Stimulated activated CD8-positive, alpha-beta memory T cell treated with anti-CD3 and anti-CD28 coated beads, Interleukin-15, amount 100 ng/mL, for 1 hour (primary cell): ENCODE measurements at places on chromosomes 2 and 18.

DNA sequence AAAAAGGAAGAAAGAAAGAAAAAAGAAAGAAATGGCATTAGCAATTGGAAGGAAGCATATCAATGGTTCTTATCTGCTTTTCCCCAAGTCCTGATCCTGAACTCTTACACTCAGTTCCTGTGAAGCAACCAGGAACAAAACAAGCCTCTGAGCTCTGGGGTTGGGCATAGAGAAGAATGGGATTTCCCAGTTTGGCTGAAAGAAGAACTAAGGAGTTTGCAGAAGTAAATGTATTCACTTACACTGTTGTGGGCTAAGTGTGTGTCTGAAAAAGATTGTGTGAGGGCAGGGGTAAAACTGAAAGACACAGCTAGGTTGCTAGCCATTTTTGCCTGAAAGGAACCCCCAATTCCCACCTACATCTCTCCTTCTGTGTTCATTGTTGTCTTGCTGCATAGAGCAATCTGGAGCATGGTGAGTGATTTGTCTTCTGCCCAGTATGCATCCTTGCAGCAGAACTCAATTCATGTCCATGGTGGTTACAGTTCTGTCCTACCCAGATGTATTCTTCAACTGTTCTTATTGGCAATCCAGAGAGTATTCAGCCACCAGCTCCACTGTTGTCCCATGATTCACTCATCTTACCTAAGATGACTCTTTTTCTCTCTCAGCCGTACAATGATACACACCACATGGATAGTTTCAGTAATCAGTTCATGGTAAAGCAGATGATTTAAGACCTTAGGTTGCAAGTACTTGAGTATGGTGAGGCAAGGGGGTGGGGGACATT is 348.7 kb downstream of the ARHGAP15 start:
- DNase-seq = no peak

GRCh38 chr18:76491776-76492668 is 3.0 kb downstream of the ZNF516 start:
- DNase-seq = no peak

DNA sequence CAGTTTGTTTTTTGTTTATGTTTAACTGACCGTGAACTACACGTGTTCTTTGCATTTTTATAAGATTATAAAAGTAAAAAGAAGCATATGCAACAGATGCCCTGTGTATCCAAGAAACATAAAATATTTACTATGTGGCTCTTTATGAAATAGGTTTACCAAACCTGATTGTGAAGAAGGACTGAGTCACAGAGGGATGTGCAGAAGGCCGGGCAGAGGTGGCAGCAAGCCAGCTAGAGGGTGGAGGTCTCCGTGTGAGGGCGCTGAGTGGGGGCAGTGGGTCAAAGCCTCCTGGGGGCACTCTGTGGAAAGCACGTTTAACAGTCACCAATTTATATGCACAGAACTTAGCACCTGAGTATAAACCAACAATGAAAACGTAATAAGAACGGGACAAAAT is 97.2 kb downstream of the TMEM18 start:
- no peak for DNase-seq

DNA sequence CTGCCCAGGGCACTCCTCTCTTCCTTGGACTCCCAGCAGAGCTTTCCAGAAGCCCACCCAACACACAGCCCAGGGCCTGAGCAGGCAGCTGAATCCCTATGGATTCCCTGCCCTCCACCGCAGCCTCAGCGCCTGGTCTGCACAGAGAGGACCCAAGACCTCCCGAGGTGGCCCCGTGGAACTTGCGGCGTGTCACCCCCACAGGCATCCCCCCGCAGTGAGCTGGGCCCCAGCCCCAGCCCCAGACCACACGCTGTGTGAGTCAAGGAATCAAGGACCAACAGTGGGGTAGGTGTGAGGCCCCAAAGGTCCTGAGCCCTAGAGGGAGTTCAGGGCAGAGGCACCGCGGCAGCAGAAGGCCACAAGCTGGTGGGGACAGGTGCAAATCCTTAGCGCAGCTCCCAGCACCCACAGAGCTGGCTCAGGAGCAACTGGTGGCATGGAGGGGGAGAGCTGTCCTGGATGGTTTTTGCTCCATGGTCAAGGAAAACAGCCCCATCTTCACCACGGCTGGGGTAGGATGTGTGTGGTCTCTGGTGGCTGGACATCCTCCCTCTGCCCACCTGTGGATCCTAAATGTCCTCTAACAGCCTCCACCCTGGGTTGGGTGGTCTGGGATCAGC is 8.5 kb downstream of the HS6ST1 start:
- no peak for DNase-seq

GRCh38 chr2:137250401-137250800 is 485.1 kb downstream of the THSD7B start:
- DNase-seq = no peak

DNA sequence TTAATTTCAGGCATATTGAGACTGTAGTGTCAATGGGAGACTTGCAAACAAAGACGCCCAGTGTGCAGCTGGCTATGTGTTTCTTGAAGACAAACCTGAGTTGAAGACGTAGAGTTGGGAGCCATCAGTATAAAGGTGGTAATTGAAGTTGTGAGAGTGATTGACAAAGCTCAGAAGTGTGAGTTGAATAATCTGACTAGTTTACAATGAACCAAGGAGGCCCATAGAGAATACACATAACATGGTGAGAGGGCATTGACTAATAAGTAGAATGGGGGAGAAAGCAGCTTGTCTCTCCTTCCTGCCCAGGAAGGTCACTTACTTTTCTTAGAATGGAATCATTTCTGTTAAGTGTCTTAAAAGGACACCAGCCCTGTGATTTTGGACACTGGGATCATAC is 14.1 kb downstream of the SP110 start:
- no peak for DNase-seq

DNA sequence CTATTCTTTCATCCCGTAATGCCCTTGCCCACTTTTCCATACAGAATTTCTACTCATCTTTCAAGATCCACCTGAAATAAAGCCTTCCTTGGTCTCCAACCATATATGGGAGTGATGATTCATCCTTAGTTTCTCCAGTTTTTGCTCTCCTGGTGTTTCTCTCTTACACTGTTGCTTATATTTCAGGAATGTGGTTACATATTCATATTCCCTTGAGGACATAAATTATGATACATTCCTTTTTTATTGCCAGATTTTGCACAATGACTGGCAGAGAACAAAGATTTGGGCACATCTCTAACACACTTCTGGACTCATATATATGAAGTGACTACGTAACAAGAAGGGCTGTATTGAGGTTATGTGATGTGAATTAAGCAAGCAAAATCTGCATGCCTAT is 1573.4 kb upstream of the NXPH2 start:
- no peak for DNase-seq

DNA sequence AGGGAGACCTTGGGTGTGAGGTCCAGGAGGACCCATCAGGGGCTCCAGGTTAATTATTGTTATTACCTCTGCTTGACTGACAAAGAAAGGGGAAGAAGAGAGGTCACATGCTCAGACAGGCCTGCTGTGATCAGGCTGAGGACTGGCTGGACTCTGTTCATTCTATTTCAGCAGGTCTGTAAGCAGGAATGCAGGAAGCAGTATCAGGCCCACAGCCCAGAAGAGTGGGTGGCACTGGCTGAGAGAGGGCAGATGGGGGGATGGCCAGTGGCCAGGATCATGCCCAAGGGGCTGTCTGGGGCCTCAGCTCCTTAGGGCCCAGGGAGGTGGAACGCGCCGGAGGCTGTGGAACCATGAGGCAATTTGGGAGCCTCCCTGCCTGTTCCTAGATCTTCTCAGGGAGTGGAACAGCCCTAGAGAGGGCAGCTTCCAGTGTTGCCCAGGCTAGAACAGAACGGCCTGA is 43.7 kb upstream of the ZBTB7C start:
- no peak for DNase-seq

DNA sequence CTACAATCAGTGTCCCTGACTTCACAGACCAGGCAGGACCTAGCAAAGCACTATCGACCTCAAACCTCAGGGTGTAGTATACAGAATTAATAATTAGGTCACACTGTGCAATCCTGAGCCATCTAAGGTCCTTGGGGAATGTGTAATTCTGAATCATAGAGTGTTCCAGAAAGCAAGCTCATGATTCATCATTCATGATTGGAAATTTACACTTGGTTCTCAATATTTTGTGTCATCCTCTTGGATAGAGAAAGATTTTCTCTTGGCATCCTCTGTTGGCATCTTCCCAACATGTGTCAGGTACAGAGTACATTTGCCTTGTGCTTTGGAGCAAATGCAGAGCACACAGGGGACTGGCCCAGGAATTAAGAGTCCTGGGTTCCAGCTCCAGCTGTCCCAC is 245.0 kb upstream of the NT5C1B start:
- no peak for DNase-seq

- no peak for DNase-seq
Observed at GRCh38 chr2:37771600-37772088, 100.2 kb upstream of the CDC42EP3 start.

DNA sequence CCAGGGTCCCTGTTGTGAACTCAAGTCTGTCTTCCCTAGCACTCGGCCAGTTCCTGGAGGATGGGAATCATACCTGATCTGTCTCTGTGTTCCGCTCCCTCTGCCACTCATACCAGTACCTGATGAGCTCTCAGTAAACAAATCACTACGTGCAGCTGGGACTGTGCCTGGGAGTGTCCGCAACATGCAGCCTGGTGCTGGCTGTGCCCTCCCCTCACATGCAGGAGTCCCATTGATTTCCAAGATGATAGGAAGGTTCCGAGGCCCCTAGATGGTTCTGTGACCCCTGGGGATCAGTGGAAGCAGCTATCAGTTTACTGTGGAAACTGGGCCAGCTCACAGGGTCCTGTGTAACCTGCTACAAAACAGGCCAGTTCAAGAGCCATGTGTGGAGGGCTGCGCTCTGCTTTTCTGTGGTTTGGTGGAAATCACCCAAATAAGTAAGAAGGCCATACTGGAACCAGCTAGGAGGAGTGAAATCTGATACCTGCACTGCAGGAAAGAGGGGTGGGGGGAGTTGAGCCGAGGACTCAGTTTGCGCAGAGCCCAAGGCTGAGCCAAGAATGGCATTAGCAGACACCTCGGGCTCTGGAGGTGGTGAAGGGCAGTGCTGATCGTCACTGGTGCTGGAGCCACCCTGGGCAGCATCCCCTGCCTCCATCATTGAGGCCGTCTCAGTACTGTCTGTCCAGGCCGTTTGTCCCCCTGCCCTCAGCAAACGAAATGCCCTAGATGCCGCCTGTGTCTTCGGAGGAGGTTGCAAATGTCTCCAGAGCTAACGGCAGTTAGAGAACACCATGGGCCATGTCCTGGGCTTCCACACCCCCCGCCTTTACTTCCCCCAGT is 93.3 kb downstream of the KLHL29 start:
- DNase-seq = no peak

DNA sequence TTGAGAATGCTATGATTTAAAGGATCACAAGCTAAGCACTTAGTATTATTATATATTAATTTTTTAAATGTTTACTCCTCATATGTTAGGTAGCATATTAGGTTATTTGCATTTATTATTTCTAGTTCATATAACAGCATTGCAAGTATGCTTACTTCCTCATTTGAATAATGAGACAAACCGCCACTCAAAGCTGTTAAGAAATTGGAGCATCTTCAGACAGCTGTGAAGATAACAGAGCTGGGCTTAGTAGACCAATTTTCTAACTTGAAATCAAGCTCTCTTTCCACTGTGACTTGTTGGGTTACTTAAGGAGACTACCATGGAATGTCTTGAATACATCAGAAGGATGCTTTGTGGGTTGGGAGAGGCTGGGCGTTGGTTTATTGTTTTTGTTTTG is 139.3 kb downstream of the ASXL3 start:
- no peak for DNase-seq

DNA sequence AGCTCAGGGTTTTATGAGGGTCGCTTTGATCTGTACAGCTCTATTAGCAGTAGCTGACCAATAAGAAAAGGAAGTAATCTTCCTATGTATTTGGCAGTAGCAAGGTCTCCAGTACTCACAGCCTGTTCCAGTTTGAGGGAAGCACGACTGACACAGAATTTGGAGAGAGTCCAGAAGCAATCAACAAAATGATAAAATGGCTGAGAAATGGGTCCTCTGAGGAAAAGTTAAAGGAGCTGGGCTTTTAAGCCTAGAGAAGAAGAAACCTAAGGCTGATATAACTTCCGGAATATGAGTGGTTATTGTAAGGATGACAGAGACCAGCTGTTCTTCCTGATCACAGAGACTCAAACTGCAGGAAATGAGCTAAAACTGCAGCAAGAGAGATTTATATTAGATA is 382.8 kb downstream of the GPD2 start:
- no peak for DNase-seq

GRCh38 chr2:157837851-157838441 is 38.2 kb downstream of the ACVR1 start:
- DNase-seq = no peak

- no peak for DNase-seq
Observed at GRCh38 chr2:35220461-35220860, 1135.1 kb upstream of the CRIM1 start.

- no peak for DNase-seq
Observed at GRCh38 chr2:130852521-130853115, 15.9 kb downstream of the ARHGEF4 start.

DNA sequence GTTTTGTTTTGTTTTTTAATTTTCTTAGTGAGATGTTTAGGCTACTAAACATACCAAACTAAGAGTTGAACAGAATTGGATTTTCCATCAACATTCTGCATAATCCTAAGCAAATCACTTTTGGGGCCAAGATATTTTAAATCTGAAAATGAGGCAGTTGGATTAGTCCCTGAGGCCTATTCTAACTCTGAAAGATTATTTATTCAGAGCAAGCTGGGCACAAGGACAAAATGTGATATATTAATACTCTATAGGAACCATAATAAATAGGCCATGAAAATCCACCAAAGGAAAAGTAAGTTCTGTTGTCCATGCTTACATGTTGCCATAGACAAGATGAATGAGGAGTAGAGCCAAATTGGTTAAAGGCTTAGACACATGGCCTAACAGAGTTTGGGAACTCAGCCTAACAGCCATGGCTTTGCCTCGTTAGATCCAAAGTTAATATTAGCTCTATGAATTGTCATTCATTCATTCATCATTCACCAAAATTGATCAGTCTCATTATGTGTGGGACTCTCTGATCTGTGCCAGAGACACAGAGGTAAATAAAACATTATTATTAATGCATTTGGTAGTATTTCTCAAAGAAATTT is 183.5 kb downstream of the SCG2 start:
- DNase-seq = no peak

GRCh38 chr2:49901202-49902065 is 747.1 kb upstream of the FSHR start:
- no peak for DNase-seq

GRCh38 chr2:35496022-35496421 is 859.6 kb upstream of the CRIM1 start:
- DNase-seq = no peak

GRCh38 chr18:1034971-1035370 is 130.3 kb downstream of the ADCYAP1 start:
- no peak for DNase-seq

GRCh38 chr2:133053541-133053940 is 383.5 kb upstream of the LYPD1 start:
- no peak for DNase-seq

- no peak for DNase-seq
Observed at GRCh38 chr2:191166756-191167445, 16.1 kb upstream of the STAT4 start.

GRCh38 chr2:43854671-43855070 is 15.9 kb downstream of the ABCG8 start:
- no peak for DNase-seq
